Brain (organoid and tissue), 16 donors: ENCODE measurements at places on chromosomes 3 and 15.

DNA sequence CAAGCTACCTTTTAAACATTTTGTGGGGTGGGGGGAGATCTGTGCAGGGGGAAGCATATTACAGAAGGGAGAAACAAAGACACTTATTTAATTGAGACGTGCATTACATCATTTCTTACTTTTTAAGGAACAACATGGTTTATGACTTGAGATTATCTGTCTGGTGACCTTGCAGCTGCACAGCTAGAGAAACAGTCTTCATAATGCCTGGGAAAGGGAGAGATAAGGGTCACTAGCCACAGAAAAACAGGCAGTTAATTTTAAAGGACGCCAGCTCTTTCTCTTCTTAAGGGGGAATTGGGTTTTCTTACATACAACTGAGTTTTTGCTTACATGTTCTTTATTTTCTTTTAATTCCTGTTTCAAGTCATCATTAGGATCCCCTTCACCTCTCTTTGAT is 147.9 kb downstream of the SST start:
- no peak for DNase-seq

DNA sequence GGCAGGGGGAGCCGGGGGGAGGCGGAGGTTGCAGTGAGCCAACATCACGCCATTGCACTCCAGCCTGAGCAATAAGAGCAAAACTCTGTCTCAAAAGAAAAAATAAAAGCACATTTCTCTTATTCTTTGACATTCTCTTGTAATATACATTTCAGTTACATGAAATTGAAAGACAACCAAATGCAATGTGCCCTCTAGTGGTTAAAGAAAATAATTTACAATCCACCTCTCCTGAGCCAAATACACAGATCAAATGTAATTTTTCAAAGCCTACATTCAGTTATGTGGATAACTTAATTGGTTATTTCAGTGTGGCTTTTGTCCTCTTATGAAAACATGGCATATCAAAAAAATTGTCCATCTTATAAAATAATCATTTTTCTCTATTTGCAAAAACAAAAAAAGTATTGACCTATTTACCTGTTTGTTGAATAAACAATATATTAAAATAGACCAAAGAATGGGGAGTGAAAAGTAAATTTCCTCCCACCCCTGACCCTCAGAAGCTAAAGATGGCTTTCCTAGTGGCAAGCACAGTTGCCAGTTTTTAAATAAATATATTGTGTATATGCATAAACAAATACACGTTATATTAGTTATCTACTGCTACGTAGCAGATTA is 14.2 kb upstream of the U2SURP start:
- peak; percentile 77 for DNase-seq

- DNase-seq, result peak; percentile 51
Measured at GRCh38 chr3:81395739-81396513, 365.5 kb downstream of the GBE1 start.

DNA sequence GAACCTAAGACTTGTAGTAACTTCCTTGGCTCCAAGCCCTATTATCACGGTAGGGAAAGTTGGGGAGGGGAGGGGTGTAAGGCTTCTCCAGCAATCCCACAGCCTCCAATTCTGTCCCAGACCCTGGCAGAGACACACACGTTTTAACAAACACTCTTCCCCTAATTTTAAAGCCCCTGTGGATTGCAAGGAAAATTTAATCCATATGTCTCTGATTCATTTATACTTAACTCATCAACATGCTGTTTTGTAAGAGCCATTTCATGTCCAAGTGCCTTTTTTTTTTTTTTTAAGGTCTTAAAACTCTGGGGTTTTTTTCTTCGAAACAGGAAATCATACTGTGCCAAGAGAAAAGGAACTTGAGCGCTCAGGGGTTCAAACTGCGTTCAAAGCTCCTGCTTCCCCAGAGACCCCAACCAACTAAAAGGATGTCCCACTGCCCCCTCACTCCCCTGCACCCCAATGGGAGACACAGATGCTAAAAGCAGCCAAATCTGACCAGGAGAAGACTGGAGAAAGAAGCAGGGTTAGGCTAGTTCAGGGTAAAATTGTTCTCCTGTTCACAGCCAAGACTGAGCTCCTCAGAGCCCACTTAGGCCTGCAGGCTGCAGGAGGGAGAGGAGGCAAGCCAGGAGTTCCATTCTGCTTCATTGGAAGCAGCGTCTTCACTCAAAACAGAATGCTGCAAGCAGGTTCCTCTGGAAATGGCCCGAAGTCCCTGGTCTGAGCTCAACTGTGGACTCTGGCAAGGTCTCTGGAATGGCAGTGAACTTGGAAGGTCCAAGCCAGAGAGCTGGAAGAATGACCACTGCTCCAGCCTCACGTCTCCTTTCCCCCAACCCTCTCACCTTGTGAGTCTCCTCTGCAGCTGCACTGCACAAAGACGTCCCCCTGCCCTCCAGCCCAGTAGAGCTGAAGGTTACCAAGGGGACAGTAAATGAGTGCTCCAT is 172.5 kb downstream of the NTRK3 start:
- DNase-seq, result no peak

DNA sequence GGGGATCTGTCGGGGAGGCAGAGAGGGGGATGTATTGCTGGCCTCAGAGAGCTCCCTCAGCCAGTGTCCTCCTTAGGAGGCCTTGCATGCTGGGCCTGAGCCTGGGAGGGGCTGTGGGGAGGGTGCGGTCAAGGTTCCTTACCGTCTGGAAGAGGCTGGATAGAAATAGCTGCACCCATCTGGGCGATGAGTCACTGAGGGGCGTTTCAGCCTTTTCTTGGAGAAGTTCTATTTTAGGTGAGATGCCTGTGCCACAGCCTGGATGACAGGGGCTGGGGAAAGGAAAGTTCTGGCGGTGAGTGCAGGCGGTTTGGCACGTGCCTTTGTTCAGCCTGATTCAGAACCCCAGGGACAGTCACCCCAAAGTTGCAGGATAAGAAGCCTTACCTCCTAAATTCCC is 35.7 kb upstream of the APEH start:
- no peak for DNase-seq
